ENCODE measurements at places on chromosomes 4 and X.

GRCh38 chr4:151340751-151341385, 15.5 kb upstream of the SH3D19 start:
- no peak for DNase-seq

- DNase-seq = no peak
Measured at GRCh38 chrX:8738588-8739189, 6.8 kb upstream of the ANOS1 start.

DNA sequence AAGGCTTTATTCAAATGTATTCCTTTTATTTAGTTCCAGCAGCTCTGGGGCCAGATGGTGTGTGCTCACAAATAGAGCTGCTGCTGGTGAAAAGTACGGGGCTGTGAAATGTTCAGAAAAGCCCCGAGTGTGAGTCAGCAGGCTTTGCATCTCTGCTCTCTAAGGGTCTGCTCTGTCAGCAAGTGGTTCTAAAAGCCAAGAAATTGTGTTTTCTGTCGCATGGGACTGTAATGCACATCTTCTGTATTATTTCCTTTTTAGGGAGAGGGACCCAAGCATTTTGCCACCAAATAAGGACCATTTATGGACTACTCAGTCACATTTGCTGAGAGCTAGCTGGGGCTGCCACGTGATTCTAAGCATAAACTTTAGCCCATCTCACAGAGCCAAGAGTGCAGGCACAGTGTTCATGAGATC, 82.9 kb upstream of the NHS start:
- no peak for DNase-seq

DNA sequence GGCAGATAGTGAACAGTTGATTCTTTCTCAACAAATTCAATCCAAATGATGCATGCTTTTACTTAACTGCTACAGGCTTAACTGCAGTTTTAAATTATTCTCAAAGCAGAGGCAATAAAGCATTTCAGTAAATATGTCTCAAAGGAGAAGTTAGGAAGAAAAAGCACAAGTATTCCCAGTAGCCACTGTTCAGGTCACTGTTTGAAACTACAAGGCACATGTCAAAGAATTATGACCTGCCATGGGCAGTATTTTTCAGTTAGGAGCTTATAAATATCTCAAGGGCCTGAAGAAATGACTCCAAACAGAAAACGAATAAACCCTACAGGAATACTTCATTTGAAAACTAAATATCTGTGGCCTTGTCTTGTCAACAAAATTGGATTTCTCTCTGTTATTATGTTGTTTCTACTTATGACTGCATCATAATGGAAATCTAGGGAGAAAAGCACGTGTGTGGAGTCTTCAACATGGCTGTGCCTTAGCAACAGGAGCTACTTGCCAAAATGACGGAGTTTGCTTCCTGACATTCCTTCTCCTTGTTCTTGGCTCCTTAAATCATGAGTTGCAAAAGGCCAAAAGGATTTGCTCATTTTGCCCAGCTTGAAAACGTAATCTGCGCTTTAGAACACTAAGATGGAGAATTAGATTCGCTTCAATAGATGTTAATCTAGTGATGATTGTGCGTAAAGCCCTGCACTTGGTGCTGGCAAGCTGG, 67.6 kb upstream of the GPR101 start:
- DNase-seq = no peak

DNA sequence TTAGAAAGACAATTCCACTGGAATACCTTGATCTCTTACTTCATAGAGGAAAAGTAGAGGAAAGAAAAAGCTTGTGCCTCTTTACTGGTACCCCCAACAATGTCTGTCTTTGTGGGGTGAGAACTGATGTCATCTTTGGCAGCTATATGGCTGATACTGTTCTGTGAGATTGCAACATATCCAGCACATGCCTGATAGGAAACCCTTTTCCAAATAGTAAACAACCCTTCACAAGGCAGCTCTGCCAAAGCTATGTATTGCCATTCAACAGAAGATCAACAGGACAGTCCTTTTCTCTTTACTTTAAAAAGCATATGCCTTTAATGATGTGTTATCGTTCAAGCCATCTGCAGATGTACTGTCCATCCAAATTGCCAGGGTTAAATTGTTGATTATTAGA, 105.9 kb downstream of the IL1RAPL1 start:
- no peak for DNase-seq

- no peak for DNase-seq
Measured at GRCh38 chr4:5971078-5971450, 47.2 kb downstream of the C4orf50 start.

- DNase-seq = no peak
Measured at GRCh38 chr4:168795346-168795745, 214.7 kb downstream of the CBR4 start.

DNA sequence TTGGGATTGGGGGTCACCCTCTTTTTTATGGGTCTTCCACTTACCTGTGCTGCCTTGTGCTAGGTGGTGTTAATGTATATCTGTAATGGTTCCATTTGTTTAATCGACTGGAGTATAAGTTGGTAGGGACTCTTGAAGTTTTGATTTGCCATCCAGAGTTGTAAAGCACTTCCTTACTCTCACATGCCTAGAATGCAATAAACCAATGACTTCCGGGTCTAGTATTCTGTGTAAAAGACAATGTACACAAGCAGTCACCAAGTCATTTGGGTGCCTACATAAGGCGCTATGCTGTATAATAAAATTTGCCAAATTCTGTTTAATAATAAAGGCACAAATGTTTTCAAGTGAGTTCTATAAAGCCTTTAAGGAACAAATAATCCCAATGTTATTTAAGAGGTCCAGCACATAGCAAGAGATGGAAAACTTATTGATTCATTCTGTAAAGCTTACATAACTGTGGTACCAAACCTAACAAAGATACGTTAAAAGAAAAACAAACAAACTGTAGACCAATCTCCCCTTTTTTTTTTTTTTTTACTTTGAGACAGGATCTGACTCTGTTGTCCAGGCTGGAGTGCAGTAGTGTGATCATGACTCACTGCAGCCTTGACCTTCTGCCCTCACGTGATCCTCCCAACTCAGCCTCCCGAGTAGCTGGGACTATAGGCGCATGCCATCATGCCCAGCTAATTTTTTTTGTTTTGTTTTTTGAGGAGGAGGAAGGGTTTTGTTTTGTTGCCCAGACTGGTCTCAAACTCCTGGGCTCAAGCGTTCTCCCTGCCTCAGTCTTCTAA, 41.5 kb upstream of the HPRT1 start:
- DNase-seq = no peak

GRCh38 chr4:86834901-86835300, 14.3 kb downstream of the SLC10A6 start:
- DNase-seq = no peak

DNA sequence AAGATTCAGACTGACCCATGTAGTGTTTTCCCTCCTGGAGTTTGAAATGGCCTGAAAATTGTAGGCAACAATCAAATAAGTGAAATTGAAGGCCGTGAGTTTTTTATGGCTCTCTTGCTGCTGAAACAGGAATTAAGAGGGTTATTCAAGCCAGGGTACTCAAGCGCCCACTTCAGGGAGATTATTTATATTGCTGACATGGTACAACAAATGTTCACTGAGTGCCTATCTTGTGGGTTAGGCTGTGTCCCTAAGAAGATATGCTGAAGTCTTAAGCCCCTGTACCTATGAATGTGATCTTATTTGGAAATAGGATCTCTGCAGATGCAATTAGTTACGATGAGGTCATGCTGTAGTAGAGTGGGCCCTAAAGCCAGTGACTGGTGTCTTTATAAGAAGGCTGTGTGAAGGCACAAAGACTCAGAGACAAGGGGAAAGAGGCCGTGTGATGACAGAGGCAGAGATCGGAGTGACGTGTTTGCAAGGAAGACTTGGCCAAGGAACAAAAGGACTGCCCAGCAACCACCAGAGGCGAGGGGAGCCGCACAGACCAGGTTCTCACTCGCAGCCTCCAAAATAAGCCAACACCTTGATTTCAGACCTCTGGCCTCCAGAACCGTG, 72.9 kb downstream of the MED28 start:
- peak; percentile 46 for DNase-seq

DNA sequence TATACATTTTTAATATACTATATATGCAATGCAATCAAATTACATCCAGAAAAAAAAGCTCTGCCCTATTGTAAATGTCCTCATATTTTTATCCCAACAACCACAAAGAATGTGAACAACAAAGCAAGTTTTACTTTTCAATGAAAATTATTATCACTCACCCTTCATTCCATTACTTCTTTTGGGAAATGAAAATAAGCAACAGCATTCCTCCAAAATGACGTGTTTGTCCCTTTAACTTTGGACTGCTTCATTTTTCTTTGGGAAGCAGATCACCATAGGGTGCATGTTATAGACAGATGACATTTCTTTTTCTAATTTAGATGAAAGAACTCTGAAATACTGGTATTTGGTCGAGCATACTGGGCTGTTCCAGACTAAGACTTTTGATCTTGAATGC, 667.1 kb upstream of the BOD1L1 start:
- DNase-seq = no peak

GRCh38 chr4:38055566-38055965, 95.4 kb downstream of the PTTG2 start:
- DNase-seq = no peak

DNA sequence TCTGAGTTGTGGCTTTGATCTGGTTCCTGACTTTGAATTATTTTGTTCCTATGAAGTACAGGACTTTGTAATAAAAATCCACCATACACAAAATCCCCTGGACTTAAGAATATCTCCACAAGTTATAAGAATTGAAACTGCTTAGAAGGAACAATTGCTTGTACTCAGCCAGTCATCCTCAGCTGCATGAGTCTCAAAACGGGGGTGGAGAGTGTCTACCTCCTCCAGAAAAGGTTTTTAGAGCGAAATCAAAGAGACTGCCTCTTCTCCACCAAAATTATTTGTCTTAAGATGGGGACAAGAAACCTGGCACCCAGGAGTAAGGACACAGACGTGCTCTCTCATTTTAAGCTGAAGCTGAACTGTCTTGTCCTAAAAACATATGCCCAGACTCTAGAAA, 74.7 kb downstream of the SNCA start:
- no peak for DNase-seq

GRCh38 chrX:123087326-123087725, 96.8 kb upstream of the GRIA3 start:
- DNase-seq = no peak

- no peak for DNase-seq
Measured at GRCh38 chrX:10851809-10852208, 231.4 kb upstream of the MID1 start.

DNA sequence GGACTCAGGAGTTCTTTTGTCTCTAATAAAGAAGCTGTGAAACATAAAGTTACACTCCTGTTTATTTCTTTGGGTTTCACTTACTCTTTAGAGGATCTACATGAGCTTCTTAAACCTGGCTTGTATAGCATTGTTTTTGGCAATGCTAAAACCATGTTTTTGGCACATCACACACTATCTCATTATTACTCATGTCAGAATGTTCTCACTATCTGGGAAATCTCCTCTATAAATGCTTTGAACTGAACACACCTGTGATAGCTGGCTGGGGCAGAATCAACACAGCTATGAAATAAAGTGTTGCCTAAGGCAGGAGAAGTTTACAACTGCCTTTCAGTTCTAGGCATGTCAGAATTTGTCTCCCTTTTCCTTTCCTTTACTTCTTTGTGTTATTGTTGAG, 52.6 kb downstream of the SULT1B1 start:
- no peak for DNase-seq

GRCh38 chr4:184775854-184776555, 42.1 kb upstream of the CENPU start:
- DNase-seq = no peak

GRCh38 chr4:2714061-2714770, 41.9 kb downstream of the TNIP2 start:
- peak; percentile 43 for DNase-seq

GRCh38 chr4:54941994-54942552, 183.3 kb downstream of the KDR start:
- DNase-seq = peak; percentile 17

- DNase-seq = no peak
Measured at GRCh38 chr4:187393531-187394344, 601.8 kb upstream of the ZFP42 start.

DNA sequence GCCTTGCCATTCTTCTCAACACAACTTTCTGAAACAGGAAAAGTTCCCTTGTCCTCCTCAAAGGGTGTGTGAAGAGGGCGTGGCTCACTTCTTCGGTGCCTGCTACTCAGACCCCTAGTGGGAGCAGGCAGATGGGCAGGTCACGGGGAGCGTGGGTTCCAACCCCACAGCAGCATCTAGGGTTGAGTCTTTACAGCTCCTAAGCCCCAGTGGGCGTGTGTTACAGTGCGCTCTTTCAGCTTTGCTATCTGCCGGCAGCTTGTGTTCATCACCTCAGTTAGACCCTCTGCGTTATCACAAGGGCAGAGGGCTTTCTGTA, 57.5 kb upstream of the KLF3 start:
- DNase-seq = no peak

GRCh38 chr4:89293299-89293698, 14.3 kb downstream of the GPRIN3 start:
- no peak for DNase-seq

DNA sequence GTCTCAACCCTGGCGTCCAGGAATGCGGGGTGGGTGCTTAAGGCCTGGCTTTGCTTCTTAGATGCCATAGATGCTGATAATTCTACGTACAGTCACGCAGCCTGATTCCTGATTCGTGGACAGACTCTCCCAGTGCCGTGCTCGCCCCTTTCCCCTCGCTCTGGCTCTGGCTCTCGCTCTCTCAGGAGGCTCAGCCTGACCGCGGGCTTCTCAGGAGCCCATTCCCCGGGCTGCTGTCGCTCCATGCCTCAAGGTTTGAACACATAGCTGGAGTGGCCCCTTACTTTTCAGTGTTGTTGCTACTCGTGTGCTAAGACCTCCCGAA, 59.2 kb upstream of the ZC4H2 start:
- DNase-seq = no peak

- no peak for DNase-seq
Measured at GRCh38 chr4:89438102-89438831, 130.7 kb upstream of the GPRIN3 start.

- DNase-seq = peak; percentile 32
Measured at GRCh38 chr4:89836897-89837384, at the start of gene SNCA. Gene SNCA, minus strand, starts transcription at chr4:89837161. Its CDS starts 1,494 bp downstream, at chr4:89835667.

GRCh38 chr4:113513382-113513781, 248.2 kb downstream of the CAMK2D start:
- DNase-seq = no peak

GRCh38 chr4:155941085-155941790, 12.4 kb downstream of the CTSO start:
- no peak for DNase-seq

GRCh38 chr4:155079871-155080270, 128.6 kb upstream of the NPY2R start:
- no peak for DNase-seq

- DNase-seq = no peak
Measured at GRCh38 chr4:8089862-8090261, 68.8 kb downstream of the ABLIM2 start.

- DNase-seq = no peak
Measured at GRCh38 chr4:127211650-127212560, 420.9 kb upstream of the INTU start.

DNA sequence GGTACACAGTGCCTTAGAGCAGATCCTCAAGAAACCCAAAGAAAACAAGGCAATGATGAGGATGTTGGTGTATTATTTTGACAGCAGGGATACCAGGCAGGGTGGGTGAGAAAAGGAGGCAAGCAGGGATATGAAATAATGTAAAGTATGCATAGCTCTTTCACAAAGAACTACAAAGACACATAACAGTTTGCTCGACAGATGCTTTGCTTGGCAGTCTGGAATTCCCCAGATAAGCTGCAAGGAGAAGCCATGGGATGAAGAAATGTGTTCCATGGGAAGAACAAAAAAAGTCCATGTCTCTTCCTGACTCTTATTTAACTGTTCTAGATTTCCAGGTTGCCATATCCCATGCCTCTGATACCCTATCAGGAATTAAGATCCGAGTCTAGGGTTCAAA, 75.4 kb downstream of the FAM13A start:
- no peak for DNase-seq

Measured in NCI-H187 treated with DMSO at 0.1 percent for 48 hours (cell line).